ENCODE measurements at places on chromosomes 6 and 20. TPM values are rescaled to one million over a fixed set of nuclear protein-coding genes. Genes with fewer than 3 reads are reported as not detected.

THBD gene
- total RNA-seq: 293 TPM

PMEPA1 gene
- total RNA-seq: 2.7 TPM

TRIM15 gene
- total RNA-seq: not detected

MEP1A gene
- not detected for total RNA-seq

TNXB gene
- total RNA-seq: 33.9 TPM

RCAN2 gene
- total RNA-seq: 10.4 TPM

CGAS gene
- 4.4 TPM for total RNA-seq

SLC22A2 gene
- total RNA-seq: 0.13 TPM

RHAG gene
- total RNA-seq: not detected

CLDN20 gene
- total RNA-seq: not detected

KCNK15 gene
- 0.26 TPM for total RNA-seq

GGTLC1 gene
- total RNA-seq: not detected

MAPK14 gene
- total RNA-seq: 43.9 TPM

PPIL6 gene
- total RNA-seq: 3.2 TPM

DEFB124 gene
- total RNA-seq: not detected

ETV7 gene
- under 0.01 TPM for total RNA-seq

RARS2 gene
- total RNA-seq: 47.6 TPM

DEFB119 gene
- total RNA-seq: not detected

COL9A3 gene
- 0.26 TPM for total RNA-seq

LYRM4 gene
- total RNA-seq: 21.8 TPM

ERVFRD-1 gene
- not detected for total RNA-seq

ULBP2 gene
- total RNA-seq: 7.0 TPM

GPR6 gene
- total RNA-seq: not detected

INSM1 gene
- not detected for total RNA-seq

SIRPD gene
- not detected for total RNA-seq

EHMT2 gene
- total RNA-seq: 49.1 TPM

OOEP gene
- not detected for total RNA-seq
